ENCODE measurements at places on chromosomes 3 and 15.

- DNase-seq, result no peak
Observed at GRCh38 chr15:55914446-55914845, 79.0 kb downstream of the NEDD4 start.

GRCh38 chr3:120029749-120030148 lies 64.5 kb downstream of the GSK3B start:
- DNase-seq, result no peak

DNA sequence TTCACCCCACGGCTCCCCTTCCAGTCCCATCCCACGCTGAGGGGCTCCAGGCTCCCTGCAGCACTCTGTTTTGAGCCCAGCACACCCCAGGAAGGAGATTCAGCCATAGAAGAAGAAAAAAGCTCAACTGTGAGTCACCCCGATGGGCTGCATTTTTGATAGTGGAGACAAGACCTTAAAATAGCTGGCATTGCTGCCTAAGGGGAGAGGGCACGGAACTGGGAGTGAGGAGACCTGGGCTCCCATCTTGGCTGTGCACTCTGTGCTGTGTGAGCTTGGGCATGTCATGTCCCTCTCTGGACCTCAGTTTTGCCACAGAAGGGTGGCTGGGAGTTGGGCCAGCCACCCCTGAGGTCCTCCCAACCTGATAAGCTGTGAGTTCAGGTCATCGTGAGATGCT lies 57.2 kb upstream of the SMAD6 start:
- no peak for DNase-seq

DNA sequence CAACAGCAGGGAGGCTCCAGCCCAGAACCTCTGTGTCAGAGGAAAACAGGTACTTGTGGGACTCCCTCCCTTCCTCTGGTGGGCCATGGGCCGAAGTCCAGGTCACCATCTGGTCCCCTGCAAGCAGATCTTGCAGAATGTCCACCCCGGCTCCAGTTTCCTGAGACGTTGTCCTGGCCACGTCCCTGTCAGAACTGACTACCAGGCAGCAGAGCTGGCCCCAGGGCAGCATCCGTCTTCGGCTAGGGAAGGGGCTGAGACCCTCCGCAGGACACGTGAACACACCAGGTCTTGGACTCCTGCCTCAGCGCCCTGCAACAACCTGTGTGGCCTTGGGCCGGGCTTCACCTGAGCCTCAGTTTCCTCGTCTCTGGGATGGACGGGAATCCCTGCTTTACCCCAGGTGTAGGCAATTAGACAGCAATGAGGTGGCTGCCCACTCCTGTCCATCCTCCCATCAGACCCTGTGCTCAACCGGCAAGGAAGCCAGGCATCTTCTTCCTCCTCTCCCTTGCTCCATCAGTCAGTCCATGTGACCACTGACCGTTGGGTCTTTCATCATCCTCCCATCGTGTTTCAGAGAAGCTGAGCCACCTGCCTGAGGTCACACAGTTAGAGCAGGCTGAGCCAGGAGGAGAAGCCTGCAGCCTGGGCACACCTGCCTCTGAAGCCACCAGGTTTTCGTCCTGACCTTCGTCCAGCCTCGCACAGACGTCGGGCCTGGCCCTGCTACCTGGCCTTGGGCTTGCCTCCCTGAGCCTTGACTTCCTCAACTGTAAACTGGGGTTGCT lies 8.9 kb upstream of the PRKCD start:
- DNase-seq, result no peak

DNA sequence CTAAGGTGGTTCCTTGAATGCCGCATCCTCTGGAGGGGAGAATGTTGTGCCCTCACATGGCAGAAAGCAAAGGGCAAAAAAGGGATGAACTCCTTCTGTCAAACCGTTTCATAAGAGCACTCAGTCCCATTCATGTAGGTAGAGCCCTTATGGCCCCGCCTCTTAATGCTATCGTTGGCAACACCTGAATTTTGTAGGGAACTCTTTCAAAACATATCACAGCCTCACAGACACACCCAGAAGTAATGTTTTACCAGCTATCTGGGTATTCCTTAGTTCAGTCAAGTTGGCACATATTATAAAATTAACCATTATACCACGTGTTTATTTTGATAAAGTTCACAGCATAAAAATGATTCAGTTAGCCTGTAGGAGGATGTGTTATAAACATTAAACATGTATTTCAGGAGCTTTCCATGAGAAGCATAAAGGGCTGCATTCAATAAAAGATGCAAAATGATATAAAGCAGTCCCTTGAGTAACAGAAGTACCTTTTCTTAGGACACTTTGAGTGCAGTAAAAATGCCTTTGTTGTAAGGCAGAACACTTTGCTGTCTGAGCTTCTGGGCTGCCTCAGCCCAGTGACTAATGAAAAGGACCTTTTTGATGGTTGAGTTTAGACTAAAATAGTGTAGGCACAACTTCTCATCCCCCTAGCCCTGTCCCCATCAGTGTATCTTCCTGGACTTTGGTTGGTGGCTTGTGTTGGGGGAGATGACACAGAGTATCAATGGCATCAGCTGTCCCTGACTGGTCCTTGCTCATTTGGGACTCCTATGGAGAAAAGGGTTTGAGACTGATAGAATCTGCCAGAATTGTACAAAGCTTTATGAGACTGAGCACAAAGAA lies 263.5 kb upstream of the TPRG1 start:
- no peak for DNase-seq
